Cortex of kidney (tissue), 1 donor: ENCODE measurements at places on chromosomes 2 and 18.

DNA sequence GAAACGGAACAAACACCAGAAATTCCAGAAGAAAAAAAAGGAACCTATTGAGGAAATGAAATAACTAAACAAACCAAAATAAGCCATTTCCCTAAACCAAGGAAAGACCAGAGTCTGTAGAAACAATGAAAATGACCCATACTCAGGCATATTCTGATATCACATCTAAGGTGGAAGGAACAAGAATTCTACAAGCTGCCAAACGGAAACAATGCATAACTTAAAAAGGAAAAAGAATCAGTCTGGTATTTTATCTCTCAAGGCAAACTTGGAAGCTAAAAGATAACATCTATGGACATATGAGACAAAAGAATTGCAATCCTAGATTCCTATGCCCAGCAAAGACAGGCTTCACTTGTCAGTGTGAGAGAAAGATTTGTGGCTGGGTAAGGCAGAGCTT lies 326.2 kb downstream of the PDE11A start:
- no peak for DNase-seq

DNA sequence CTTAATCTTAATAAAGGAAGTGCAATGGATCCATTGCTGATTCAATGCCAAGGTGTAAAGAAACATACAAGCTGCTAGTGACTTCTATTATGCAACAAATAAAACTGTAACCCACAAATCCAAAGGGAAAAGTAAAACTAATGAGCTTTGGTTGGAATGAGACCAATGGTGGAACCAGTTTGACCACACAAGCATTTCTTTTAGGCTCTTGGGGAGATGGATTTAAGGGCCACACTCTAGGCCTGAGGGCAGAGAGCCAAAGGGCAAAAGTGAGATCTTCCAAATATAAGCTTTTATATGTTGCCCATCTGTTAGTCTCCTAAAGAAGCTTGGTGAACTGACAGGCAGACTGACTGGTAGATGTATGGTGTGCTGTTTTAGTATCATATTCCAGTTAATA lies 41.5 kb upstream of the MMADHC start:
- DNase-seq, result no peak

GRCh38 chr2:132804051-132804450 lies 134.0 kb upstream of the LYPD1 start:
- no peak for DNase-seq

- no peak for DNase-seq
Observed at GRCh38 chr2:127158614-127159290, 51.8 kb upstream of the BIN1 start.

DNA sequence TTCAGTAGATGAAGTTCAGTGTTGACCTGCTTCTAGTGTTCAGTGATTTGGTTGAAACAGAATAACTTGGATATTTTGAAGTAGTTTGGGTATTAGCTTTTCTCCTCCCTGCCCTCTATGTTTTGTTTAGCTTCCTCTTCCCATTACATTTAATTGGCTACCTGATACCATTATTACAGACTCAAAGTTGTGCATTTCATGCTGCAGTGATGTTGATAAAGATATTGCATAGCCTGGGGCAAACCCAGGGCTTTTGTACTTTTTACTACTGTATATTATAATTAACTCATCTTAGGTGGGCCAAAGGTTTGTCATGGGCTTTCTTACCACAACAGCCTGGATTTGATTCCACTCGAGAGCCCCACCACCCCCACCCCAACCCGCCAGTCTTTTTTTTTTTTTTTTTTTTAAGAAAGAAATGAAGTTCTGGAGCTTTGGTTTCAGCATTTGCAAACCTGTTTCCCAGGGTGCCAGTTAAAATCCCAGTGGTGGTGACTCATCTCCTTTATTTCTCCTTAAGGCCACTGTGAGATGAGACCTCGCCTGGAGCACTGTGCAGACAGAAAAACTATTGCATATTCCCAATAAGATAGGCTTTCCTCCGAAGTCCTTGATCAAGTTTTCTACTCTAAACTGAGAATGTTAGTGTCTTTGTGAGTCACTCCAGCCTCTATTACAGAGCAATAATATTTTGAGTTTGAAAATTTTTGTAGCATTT lies 393.7 kb upstream of the FANCL start:
- DNase-seq, result no peak

- DNase-seq, result no peak
Observed at GRCh38 chr18:11183637-11184036, 34.3 kb upstream of the PIEZO2 start.

GRCh38 chr2:134917888-134918525 lies 615 bp upstream of the CCNT2 start:
- DNase-seq, result peak; percentile 89

- DNase-seq, result no peak
Observed at GRCh38 chr2:225668606-225669266, 269.2 kb downstream of the NYAP2 start.

- no peak for DNase-seq
Observed at GRCh38 chr2:3368261-3368722, 9.3 kb downstream of the EIPR1 start.

DNA sequence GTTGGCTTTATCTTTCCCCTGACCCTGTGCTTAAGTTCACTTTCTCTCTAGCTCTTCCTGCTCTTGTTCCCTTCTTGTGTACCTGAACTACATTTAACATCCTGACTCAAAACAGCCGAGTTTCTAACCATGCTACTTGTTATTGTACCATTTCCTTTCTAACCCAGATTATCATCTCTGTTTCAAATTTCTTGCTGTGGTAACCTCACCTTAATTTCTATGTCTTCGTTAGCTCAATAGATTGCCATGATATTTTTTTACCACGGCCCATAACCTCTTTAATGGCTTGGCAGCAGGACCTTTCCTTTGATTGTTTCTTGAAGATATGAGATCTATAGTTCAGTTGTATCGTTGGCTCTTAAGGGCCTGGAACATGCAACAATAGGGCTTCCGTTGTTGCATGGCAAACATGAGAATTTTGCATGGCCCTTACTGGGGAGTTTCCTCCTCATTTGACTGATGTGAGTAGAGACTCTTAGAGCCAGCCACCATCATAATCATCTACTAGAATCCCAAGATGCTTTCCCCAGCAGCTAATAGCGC lies 11.1 kb downstream of the CFAP36 start:
- DNase-seq, result no peak

GRCh38 chr2:9473985-9474360 lies 378 bp upstream of the IAH1 start:
- DNase-seq, result no peak

DNA sequence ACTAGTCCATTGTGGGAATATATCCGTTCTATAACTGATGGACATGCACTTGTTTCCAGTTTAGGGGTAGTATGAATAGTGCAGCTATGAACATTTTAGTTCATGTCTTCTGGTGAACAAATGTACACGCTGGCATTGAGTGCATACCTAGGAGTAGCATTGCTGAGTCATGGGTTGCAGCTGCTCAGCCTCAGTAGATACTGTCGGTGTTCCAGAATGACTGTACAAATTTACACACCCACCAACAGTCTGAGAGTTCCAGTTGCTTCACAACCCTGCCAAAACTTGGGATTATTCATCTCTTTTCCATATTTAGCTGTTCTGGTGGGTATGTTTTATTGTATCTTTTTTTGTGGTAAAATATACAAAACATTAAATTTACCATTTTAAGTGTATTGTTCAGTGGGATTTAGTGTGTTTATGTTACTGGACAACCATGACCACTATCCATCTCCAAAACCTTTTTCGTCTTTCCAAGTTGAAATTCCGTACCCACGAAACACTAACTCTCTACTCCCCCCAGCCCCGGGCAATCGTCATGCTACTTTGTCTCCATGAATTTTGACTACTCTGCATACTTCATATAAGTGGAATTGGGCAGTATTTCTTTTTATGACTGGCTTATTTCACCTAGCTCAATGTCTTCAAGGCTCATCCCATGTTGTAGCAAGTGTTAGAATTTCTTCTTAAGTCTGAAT lies 281.0 kb downstream of the PRKCE start:
- no peak for DNase-seq
